ENCODE measurements at places on chromosomes 2 and 18.

GRCh38 chr2:54456612-54457322 is 640 bp downstream of the SPTBN1 start:
- DNase-seq: no peak

- no peak for DNase-seq
Observed at GRCh38 chr2:60553495-60554073, at the start of gene BCL11A. Gene BCL11A (minus strand): TSS chr2:60553654. CDS start chr2:60553270, 384 bp downstream.

- DNase-seq: no peak
Observed at GRCh38 chr2:60925994-60926740, 44.8 kb downstream of the REL start.

DNA sequence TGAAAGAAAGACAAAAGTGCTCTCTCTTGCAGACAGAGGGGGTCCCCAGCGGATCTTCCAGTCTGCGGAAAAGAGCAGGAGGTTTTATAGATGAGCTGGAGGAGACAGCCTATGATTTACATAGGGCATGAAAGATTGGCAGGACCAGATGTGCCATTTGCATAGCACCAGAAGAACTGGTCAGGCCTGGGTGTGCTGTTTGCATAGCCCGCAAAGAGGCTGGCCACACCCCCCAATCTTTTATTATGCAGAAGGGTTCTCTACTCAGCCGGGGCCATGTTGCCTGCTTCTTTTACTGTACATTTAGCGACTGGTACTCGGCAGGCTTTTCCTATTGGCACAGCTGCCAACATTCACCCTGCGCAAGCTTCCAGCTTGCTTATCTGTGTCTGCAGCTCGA is 317.6 kb downstream of the GALR1 start:
- no peak for DNase-seq

GRCh38 chr2:148430101-148430500 is 214.4 kb upstream of the EPC2 start:
- DNase-seq: no peak

DNA sequence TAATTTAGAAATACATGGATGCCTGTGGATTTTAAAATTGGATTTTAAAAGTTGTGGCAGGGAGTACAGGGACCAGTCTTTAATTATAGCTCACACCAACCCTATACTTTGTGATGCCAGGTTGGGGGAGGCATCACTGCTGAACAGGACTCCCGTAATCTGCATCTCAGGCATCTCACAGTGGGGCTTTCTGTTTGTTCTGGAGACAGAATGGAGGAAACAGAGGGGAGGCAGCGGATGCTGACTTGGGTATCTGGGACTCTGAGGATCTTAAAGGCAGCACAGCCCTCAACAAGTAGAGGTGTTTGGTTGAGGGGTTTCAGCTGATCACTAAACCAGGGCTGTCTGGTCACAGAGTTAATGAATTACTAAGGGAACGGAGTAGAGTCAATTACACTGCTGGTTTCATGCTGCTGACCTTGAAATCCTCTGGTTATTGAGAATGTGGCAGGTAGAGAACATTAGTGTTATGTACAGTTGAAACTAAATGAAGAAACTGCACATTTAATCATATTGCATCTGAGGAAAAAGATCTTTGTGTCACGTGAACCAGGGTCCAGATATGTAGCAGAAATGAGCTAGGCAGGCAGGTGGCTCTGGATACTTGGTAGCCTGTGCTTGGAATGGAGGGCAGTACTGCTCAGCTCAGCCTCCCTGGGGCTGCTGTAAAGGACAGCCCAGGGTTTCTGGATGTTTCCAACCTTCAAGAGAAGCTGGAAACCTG is 40.3 kb downstream of the FHOD3 start:
- no peak for DNase-seq

GRCh38 chr2:33069894-33070651 is 123.3 kb downstream of the LTBP1 start:
- DNase-seq: no peak

- no peak for DNase-seq
Observed at GRCh38 chr2:13770279-13770678, 862.2 kb upstream of the LRATD1 start.

DNA sequence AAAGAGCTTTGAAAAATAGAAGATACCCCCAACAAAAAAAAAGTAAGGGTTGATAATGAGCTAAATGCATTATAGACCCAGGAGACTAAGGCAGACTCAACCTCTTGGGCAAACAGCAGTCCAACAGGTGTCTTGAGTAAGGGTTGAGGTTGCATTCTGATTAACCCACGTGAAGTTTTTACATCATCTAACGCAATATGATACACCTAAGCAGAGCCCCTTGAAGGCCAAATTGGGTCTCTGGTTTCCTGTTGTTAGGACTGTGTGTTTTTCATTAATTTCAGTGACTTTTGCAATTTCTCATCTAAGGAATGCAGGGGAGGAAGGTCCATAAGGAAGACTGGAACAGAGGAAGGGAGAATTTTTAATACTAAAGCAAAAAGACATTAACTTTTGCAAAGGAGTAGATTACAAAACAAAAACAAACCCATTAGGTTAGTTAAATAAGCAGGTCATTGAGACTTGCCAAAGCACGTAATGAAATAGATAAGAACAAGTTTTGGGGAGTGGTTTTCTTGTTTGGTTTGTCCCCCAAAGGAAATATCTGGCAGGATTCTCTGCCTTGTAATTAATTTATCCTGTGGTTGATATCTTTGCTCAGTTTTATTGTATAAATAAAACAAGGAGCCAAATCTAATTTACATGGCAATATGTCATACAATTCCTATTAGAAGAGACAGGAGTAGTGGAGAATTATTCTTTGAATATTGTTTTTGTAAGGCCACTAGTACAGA is 244.3 kb downstream of the ETAA1 start:
- no peak for DNase-seq

DNA sequence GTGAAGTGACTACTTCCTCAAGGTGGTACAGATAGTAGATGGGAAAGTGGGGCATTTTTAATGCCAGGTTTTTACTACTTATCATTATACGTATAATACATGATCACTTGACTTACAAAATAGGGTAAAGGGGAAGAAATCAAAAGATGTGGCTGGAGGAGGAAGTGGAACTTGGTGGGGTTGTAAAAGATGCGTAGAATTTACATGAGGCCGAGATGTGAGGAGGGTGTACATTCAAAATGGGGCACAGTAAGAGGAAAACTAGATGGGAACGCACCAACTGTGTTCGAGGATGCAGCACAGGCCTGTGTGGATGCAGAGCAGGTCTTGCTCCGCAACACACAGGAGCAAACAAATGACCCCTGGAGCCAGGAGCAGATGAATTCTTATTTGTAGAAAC is 403.3 kb downstream of the TXNL1 start:
- DNase-seq: no peak

DNA sequence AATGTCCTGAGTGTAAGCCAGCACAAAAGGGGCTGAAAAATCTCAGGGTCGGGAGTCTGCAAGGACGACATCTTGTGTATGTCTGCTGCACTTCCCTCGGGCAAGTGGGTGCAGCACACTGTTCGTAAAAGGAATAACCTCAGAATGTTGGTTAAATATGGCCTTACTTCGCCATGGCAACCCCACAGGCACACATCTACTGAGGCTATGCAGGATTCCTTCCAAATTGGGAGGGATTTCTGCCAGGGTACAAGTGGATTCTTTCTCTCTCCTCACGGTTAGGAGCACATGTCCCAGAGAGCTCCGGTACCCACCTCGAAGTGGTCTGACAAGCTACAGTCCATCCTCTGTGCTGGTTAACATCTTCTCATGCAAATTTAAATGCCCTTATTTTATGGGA is 277.7 kb upstream of the PXDN start:
- DNase-seq: no peak

GRCh38 chr2:88024509-88024908 is 8.2 kb upstream of the RNU2-63P start:
- DNase-seq: no peak

- DNase-seq: no peak
Observed at GRCh38 chr2:128490881-128491691, 172.4 kb upstream of the HS6ST1 start.

GRCh38 chr2:112096098-112096497 is 41.0 kb downstream of the TMEM87B start:
- DNase-seq: no peak

DNA sequence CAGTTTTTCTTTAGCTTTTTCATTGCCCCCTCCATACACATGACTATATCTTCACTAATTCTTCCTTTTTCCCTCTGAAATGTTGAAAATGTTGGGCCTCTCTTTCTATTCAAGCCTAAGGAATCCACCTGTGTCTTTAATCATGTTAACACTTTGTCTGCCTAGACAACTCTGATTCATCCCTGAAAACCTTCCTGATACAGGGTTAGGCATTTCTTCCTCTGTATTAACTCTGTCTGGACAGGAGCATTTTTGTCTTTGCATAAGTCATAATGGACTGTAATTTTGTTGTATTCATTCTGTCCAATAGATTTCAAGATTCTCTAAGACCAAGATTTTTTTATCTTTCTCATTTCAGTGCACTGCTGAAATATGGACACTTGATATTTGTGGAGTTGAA is 297.3 kb downstream of the IKZF2 start:
- DNase-seq: no peak

GRCh38 chr2:217054791-217055190 is 194.9 kb upstream of the TNP1 start:
- no peak for DNase-seq

GRCh38 chr2:11498543-11499034 is 32.6 kb upstream of the E2F6 start:
- DNase-seq: no peak

DNA sequence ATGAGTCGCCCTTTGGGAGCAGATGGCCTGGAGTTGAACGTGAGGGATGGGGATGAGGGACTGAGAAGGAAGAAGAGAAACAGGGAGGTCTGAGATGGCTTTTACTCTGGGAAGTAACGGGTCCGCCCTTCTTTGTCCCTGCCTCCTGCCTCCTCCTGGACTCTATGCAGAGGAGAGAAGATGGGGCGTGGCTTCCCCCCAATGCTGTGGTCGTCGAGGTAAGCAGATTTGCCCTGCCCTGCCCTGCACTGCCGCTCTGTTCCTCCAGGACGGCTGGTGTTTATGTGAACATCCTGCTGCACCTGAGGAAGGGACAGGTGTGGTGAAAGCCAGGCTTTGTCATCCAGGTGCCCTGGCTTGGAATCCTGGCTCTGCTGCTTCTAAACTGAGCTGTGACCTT is 13.5 kb upstream of the NTSR2 start:
- no peak for DNase-seq

Data from central memory CD4-positive, alpha-beta T cell (primary cell).